Motor neuron (in vitro differentiated cells): ENCODE measurements at places on chromosomes 4 and X. TPM values are rescaled to one million over a fixed set of nuclear protein-coding genes. Genes with fewer than 3 reads are reported as not detected.

The LINC00632 gene
- 0.56 and 1.5 TPM in 2 replicates for total RNA-seq

The SULT1B1 gene
- total RNA-seq: under 0.01 and 0.05 TPM in 2 replicates

- ATAC-seq: no peak
Observed at GRCh38 chrX:40174854-40175510, 77.2 kb upstream of the BCOR start.

DNA sequence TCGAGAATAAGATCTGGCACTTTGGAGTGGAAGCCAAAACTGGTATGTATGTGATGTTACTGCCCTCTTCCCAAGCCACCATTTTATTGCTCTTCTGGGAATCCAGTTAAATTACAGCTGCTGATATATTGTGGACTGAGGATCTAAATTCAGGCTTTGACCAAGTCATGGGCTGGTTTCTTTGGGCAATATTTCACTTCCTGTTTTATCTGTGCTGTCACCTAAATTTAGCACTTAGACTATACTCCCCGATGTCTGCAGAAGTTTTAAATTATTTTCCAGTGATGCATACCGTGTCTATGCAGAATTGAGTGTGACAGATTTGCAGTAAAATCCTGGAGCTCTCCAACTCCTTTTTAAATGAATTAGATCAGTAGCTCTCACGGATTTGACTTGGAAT lies 100.0 kb downstream of the TEX13A start:
- ATAC-seq: peak; percentile 82

DNA sequence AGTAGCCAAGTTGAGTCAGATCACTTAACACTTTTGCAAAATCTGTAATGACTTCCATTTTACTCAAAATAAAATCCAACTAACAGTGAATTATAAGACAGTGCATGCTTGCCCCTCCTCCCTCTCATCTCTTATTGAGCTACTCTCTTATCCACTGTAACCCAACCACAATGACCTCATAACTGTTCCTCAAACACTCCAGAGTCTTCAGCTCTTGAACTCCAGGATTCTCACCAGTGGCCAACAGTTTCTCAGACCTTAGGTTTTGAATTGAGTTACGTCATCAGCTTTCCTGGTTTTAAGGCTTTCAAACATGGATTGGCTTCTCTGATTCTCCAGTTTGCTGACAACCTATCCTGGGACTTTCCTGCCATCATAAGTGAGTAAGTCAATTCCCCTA lies 938.3 kb downstream of the RAB28 start:
- ATAC-seq: peak; percentile 86

GRCh38 chr4:182583703-182584415 lies 333.3 kb downstream of the DCTD start:
- ATAC-seq: no peak

- no peak for ATAC-seq
Observed at GRCh38 chrX:31652650-31653049, 580.8 kb upstream of the FTHL17 start.

- ATAC-seq: no peak
Observed at GRCh38 chr4:78602334-78602733, 50.8 kb downstream of the ANXA3 start.

The EVC gene
- 2.9 and 3.3 TPM in 2 replicates for total RNA-seq

DNA sequence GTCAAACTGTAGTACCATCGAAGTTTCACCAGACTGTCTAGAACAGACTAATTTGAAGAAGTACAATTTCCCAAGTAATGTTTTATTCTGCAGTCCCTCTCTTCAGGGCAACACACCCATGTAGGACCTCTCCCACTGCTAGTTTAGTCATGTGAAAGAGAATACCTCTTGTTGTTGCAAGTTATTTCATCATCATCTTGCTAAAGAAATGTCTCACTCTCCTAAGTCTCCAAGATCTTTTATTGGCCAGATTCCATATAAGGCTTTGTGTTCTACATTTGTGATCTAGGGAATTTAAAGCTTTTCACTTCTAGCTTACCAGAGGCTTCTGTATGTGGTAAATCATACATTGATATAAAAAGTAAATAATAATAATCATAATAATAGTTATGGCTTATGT lies 745.3 kb upstream of the MAGEB2 start:
- ATAC-seq: no peak

DNA sequence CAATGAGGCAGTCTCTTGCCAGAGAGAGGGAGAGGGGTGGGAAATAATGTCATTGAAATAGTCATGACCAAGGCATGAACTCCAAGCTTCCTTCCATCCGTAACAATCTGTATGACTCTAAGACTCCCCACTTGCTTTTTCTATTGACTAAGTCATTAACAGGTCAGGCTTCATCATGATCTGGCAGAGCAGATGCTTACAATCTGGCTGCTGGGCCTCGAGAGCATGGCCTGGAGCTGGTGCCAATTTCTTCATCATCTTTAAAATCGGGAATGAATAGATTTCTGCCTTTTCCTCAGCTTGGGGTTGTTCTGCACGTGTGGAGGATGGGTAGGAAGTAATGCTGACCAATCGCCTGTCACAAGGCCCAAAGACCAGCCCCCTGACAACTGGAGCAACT lies 280.6 kb upstream of the CLNK start:
- ATAC-seq: no peak

DNA sequence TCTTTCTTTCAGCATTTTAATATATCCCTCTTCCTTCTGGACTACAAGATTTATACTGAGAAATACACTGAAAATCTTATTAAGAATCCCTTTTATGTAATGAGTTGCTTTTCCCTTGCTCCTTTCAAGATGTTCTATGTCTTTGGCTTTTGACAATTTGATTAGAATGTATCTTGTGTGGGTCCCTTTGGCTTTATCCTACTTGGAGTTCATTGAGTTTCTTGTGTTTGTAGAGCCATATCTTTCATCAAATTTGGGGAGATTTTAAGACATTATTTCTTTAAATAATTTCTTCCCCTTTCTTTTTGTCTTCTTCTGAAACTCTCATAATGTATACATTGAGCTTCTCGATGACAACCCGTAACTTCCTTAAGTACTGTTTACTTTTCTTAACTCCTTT lies 739.9 kb upstream of the AMOT start:
- ATAC-seq: no peak

The C1QTNF7 gene
- 0.18 and 0.29 TPM in 2 replicates for total RNA-seq

DNA sequence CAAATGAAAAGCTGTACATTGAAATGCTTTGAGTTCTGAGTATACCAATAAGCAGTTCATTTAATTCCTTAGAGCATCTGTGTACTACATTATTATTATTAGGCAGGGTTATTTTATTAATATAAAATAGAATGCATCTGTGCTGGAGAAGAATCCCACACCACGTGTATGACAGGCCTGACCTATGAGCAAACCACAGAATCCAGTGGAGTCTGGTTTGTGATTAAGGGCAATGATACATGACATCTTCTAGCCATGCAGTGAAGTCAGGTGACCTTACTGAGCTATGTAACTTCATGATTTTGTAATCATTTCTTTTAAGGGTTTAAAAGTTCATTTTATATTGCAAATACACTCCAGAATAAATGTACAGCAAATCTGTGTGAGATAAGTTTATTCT lies 1165.0 kb upstream of the TENM3 start:
- no peak for ATAC-seq

DNA sequence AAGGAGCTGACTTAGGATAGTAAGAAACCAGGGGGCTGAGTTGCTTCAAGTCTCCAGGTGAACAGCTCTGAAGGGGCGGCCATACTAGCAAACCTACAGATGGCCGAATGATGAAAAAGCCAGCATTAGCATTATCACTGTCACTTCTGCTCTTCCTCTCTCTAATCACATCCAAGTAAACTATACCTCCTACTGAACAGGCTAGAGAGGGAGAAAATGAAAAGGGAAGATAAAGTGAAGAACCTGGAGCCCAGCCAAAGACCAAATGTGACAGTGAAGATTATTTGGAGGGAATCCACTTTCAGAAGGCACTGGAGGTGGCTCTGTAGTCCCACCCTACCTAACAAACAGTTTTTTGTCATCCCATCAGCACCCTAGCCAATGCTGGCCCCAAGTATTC lies 50.4 kb upstream of the PRPS1 start:
- no peak for ATAC-seq

DNA sequence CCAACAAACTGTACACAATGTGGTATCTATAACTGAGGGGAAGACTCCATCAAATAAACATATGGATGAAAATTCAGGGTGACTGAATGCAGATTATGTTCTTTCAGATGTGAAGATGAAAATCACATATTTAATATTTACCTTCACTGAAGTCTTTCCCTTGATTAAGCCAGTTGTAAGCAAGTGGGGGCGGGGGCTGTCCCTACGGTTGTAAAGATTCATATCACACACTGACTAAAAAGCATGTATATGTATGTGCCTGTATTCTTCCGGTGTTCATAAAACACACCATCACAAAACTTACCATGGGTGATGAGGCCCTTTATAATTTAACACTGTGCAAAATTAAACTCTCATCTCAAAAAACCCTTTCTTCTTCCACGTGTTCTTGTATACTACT lies 1.3 kb downstream of the TAB3 start:
- no peak for ATAC-seq

GRCh38 chrX:24178441-24178840 lies 28.9 kb downstream of the ZFX start:
- ATAC-seq: no peak

The SLC7A11 gene
- 4.6 and 5.1 TPM in 2 replicates for total RNA-seq

The UGT2A1 gene
- 0.13 TPM in 1 of 2 replicates, not detected in the other for total RNA-seq

DNA sequence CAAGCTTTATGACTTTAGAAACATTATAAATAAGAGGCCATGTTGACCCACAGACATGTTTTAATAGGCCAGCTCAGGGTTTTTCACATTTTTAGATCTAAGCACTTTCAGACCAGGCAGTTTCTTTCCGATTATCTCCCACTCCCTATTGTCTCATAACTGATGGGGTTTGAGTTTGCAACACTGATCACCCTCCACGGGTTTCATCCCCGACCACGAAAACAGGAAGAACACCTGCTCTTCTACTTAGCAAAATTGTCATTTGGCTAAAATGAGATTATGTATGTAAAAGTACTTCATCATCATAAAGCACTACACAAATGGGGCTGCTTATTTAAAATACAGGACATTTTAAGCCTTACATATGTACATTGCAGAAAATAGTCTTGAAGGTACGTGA lies 407.9 kb downstream of the HNRNPD start:
- peak; percentile 74 for ATAC-seq

DNA sequence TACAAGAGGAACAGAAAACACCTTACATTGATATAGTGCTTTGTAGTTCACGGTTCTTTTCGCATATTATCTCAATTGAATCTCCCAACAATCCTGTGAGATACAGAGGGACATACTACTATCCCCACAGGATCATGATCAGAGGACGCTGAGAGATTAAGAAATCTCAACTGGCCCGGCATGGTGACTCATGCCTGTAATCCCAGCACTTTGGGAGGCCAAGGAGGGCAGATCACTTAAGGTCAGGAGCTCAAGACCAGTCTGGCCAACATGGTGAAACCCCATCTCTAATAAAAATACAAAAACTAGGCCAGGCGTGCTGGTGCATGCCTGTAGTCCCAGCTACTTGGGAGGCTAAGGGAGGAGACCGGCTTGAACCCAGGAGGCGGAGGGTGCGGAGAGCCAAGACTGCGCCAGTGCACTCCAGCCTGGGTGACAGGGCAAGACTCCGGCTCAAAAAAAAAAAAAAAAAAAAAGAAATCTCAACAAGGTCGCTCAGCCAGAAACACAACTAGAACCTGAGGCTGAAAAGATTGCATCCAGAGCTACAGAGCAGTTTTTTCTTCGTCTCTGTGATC lies 7.4 kb downstream of the APOO start:
- no peak for ATAC-seq

DNA sequence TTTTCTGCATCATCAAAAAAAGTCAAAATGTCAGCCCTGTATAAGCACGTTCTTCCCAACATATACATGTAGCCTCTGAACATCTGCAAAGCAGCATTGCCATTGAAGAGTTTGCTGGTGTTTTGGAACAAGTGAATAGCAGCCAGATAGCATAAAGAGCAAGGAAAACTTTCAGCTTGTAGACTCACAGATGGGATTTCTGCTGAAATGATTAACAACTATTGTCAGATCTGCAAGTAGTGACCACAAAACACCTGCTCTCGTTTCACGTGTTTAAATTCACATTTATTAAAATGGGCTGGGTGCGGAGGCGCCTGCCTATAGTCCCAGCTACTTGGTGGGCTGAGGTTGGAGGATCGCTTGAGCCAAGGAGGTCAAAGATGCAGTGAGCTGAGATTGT lies 123.7 kb downstream of the SPRY1 start:
- ATAC-seq: peak; percentile 23

DNA sequence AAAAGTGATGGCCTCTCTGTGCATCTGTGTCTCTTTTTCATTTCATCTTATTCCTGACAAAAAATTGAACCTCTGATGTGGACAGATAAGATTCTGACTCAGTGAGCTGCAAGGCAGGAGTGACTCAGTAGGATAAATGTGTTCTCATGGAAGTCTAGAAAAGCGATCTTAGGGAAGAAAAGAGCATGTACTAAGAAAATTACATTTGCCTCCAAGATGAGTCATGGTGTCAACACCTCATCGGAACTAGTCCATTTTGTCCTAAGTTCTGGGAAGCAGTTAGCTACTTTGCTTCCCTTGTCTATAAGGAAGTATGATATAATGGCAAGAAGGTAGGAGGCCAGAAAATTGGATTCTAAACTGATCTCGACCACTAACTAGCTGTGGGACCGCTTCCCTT lies 83.5 kb upstream of the AFF2 start:
- peak; percentile 33 for ATAC-seq

DNA sequence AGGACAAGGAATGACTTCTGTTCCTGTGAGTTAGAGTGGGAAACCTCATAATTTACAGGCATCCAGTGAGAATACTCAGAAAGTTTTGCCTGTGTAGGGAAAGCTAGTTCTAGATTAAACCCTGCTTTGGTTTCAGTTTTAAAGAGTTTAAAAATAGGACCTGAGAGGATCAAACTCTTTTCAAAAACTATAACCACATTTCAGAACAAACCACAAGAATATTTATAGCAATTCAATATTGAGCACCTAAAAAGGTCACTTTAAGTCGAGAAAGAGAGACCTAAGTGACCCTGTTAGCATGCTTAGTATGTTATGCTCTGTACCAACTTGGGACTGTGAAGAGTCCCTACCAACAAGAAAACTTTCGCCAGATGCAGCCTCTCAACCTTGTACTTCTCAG lies 17.4 kb upstream of the PWWP3B start:
- ATAC-seq: no peak

The LRP2BP gene
- 1.4 and 1.5 TPM in 2 replicates for total RNA-seq

DNA sequence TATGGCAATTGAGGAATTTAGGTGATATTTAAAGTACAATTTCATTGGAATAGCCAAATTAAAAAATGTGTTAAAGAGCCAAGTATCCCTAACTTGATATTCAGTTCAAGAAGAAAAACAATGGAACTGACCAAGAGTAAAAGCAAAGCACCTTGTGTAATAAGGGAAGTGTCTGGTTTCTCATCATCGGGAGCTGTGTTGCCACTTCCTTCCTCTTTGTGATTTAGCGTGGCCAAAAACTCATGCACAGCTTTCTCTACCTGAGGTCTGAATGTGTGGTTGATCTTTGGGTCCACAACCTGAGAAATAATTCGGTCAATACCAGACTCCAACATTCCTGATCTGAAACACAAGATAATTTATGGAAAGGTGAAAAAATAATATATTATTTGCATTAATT lies 12.4 kb downstream of the BOD1L1 start:
- ATAC-seq: no peak

DNA sequence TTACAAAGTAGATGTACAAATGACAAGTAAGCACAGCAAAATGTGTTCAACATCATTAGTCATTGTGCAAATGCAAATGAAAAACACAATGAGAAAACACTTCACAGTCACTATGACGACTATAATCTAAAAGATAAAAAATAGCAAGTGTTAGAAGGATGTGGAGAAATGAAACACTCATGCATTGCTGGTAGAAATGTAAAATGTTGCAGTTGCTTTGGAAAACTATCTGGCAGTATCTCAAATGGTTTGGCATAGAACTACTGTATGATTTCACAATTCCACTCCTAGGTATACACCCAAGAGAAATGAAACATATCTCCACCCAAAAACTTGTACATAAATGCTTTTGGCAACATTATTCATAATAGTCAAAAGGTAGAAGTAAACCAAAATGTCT lies 459.7 kb upstream of the TRAM1L1 start:
- ATAC-seq: peak; percentile 67
